NCI-H460 (cell line): ENCODE measurements at places on chromosomes 5 and 9.

DNA sequence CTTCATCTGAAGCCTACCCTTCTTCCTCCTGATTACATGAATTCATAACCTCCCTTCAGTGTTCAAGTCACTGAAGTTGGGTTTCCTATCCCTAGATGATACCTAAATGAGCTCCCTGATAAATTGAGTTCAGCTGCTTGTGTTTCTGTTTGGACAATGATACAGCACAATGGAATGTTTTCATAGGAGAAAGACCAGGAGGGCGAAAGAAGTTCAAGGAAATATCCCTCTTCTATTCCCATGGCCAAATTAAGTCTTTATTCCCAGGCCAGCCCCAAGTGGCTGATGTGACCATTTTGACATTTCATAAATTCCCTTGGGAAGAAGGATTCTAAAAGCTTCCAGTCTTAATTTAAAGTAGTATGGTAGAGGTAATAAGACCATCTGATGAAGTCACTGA, 555.8 kb upstream of the CLINT1 start:
- no peak for DNase-seq

DNA sequence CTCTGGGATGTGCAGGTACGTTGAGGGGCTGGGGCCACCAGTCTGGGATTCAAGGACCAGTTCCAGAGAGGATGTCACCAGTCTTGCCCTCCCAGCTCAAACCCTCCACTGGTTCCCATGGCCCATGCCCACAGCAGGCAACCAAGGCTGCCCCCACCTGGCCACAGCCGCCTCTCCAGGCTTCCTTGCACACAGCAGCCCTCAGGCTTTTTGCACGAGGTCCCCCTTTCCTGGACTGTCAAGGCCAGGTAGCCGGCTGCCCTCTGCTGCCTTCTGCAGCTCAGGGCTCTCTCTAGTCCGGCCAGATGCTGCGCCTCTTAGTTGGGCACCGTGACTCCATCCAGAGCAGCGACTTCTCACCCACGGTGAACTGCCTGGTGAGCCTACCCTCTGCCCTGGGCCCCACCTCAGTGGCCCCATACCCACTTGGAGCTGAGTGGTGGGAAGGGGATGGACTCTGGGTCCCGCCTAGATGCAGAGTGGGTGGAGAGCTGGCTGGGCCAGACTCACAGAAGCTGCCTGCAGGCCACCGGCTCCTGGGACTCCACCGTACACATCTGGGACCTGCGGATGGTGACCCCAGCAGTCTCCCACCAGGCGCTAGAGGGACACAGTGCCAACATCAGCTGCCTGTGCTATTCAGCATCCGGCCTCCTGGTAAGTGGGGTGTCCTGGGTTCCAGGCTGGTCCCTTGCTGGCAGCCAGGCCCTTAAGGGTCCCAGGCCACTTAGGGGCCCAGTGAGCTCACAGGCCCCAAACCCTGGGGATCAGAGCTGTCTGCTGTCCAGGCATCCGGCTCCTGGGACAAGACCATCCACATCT, 2.9 kb downstream of the WDR38 start:
- peak; percentile 55 for DNase-seq

GRCh38 chr5:163350083-163350482, 87.3 kb upstream of the CCNG1 start:
- DNase-seq = peak; percentile 20

- no peak for DNase-seq
Measured at GRCh38 chr9:128385496-128386460, 14.6 kb downstream of the URM1 start.
